ENCODE measurements at places on chromosomes 2 and 18. TPM values are rescaled to one million over a fixed set of nuclear protein-coding genes. Genes with fewer than 3 reads are reported as not detected.
A peak's percentile ranks its signal among the peaks of the same experiment; 100 is the strongest.

Gene ST8SIA3
- not detected for total RNA-seq

GRCh38 chr2:200592406-200593075, 6.7 kb downstream of the AOX1 start:
- no peak for ATAC-seq

- no peak for ATAC-seq
These were observed 64.9 kb upstream of the PSMD14 start for GRCh38 chr2:161243312-161243711.

- no peak for ATAC-seq
These were observed 185.8 kb downstream of the GFPT1 start for GRCh38 chr2:69201259-69201658.

GRCh38 chr2:170221317-170222288, 43.7 kb downstream of the MYO3B start:
- no peak for ATAC-seq

Gene TMEM198
- total RNA-seq, result 4.4 TPM

DNA sequence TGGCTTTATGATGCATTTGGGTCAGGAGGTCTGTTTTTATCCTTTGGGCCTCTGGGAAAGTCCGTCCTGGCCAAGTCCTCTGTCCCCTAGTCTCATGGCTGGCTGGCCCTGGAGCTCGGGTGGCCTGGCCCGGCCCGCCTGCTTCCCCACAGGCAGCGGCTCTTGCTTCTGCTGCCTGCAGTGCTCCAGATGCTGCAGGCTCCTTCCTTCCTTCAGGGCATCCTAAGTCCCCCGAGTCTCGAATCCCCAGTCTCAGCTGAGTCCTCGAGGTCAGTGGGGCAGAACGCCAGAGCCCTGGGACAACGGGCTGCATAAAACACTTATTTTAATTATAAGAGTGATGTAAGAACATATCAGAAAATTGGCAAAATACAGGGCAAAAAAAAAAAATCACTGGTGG, 71.2 kb downstream of the HPCAL1 start:
- no peak for ATAC-seq

DNA sequence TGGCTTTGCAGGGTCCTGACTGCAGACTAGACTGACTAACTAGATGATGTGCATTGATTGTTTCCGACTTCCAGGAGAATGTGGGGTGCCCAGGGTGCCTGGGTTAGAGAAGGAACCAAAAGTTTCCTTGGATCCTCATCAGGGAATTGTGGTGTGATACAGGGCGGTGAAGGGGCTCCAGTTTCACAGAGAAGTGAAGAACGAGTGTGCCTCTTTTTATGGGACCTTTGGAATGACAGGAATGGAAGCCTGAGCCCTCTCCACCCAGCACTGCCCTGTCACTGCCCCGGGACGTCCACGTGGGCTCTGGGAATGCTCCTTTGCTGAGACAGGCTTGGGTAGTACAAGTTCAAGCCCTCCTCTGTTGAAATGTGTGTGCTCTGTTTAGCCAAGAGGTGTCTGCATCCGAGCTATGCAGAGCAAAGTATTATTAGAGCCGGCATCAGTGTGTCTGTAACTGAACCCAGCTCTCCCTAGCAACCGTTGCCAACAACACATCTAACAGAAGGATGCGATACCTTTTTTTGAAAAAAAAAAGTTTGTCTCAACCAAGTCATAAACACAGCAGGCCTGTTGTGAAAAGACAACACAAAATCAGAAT, 183.6 kb downstream of the SMAD7 start:
- peak; percentile 76 for ATAC-seq

DNA sequence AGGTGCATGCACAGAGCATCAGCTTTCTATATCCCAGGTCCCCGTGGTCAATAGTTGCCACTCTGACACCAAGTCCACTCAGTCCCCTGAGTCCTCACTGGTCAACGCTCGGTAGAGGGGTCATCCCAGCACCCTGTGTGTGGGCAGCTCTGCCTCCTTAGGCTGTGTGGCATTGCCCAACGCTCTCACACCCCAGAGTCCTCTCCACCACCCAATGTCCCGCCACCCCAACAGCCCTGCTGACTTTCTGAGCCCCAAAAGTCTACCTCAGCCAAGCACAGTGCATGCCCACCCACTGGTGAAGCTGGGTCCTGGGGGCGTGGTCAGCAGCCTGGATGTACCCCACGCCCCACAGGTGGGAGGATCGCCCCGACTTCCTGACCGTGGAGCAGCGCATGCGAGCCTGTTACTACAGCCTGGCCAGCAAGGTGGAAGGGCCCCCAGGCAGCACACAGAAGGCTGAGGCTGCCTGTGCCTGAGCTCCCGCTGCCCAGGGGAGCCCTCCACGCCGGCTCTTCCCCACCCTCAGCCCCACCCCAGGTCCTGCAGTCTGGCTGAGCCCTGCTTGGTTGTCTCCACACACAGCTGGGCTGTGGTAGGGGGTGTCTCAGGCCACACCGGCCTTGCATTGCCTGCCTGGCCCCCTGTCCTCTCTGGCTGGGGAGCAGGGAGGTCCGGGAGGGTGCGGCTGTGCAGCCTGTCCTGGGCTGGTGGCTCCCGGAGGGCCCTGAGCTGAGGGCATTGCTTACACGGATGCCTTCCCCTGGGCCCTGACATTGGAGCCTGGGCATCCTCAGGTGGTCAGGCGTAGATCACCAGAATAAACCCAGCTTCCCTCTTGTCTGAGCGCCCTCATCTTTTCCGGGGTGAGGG, 25.9 kb downstream of the ZAP70 start:
- ATAC-seq, result no peak

DNA sequence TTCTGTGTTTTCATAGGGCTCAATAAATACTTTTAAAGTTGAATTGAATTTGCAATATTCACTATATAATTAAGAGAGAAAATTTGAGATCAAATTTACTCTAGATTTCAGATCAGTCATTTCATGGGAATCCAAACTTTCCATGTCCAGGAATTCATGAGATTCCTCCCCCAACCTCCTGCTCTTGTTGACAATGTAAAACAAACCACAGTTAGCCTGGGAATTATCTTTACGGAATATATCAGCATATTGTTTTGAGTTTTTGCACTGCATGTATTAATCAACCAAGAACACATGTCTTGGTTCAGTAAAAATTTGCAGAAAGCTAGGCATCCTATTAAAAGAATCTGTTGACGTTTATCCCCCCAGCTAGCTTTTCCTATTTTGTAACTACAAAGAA, 42.3 kb downstream of the CYP1B1 start:
- ATAC-seq, result no peak

Measured in gastroesophageal sphincter (tissue), 4 donors.